ENCODE measurements at places on chromosomes 4 and X.

DNA sequence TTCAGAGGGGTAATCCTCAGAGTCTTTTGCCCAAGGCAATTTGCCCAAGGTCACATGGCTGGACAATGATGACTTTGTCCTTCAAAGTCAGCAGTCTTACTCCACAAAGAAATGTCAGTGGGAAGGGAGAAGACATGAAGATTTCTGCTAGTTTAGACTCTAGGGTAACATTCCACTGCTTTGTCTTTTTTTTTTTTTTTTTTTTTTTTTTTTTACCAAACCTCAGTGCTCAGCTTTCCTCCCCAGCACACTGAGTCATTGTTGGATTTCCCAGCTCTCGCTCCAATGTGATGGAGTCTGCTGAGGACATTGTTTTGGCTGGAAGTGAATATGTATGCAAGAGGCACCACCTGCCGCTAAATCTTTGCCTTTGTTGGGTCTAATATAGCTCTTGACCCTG, 7.2 kb upstream of the C1QTNF7 start:
- DNase-seq, result no peak

GRCh38 chrX:3144651-3145050, 103.4 kb downstream of the ARSF start:
- no peak for DNase-seq

DNA sequence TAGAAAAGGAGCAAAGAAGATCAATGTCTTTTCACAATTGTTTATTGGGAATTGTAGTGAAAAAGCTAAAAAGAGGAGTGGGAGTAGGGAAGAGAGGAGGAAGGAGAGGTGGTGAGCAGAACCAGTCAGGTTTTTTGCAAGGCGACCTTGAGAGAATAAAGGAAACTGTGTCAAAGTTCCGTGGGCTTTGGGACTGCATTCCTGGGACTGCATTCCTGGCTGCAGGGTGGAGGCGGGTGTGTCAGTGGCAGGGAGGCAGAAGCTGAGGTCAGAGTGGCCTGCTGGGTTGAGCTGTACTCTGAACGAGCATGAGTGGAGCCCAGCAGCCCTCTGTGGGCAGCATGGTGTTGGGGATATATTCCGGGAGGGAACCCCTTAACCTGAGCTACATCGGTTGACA, 66.8 kb upstream of the UCP1 start:
- DNase-seq, result no peak

- no peak for DNase-seq
Observed at GRCh38 chrX:19863212-19863856, 24.1 kb downstream of the SH3KBP1 start.

GRCh38 chr4:138864961-138865720, 150.4 kb upstream of the NOCT start:
- no peak for DNase-seq

GRCh38 chr4:7926822-7927221, 12.8 kb downstream of the AFAP1 start:
- no peak for DNase-seq

- DNase-seq, result peak; percentile 33
Observed at GRCh38 chrX:132622130-132622529, 133.3 kb upstream of the MBNL3 start.

DNA sequence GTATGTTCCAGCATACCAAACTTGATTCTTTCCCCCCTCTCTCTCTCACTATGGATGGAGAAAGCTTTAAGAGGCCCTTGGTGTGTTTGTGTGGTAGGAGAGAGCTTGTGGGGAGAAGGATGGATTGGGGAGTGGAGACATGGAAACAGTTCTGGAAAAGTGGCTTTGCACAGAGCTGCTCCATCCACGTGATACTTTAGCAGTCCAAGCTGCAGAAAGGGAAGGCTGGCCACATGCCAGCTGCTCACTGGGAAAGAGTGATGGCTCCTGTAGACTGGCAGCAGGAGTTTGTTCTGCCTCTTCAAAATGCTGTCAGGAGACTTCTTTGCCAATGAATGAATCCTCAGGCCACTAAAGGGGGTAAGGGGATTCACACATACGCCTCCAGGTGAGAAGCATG, 21.7 kb upstream of the SEC24B start:
- DNase-seq, result no peak

DNA sequence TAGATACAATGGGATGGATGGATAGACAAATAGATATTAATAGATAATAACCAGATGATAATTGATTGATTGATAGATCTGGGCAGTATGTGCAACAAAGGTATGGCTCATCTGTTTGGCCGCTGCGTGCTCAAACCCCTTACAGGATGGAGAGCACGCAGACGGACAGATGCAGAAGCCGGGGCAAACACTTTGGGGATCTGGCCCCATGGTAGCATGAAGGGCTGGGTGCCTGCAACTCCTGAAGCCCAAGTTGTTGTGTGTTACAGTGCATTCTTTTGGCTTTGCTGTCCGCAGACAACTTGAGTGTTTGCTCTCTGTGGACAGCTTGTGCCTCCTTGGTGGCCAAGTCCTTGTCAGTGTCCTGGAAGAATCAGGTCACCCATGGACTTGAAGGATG, 10.6 kb upstream of the DHRSX start:
- no peak for DNase-seq

GRCh38 chr4:113050371-113050755, 910 bp downstream of the ANK2 start:
- DNase-seq, result no peak

All from stimulated activated naive CD4-positive, alpha-beta T cell treated with Interleukin-2 at 50 U/mL for 16 hours (primary cell).